ENCODE measurements at places on chromosomes 3 and 15.

DNA sequence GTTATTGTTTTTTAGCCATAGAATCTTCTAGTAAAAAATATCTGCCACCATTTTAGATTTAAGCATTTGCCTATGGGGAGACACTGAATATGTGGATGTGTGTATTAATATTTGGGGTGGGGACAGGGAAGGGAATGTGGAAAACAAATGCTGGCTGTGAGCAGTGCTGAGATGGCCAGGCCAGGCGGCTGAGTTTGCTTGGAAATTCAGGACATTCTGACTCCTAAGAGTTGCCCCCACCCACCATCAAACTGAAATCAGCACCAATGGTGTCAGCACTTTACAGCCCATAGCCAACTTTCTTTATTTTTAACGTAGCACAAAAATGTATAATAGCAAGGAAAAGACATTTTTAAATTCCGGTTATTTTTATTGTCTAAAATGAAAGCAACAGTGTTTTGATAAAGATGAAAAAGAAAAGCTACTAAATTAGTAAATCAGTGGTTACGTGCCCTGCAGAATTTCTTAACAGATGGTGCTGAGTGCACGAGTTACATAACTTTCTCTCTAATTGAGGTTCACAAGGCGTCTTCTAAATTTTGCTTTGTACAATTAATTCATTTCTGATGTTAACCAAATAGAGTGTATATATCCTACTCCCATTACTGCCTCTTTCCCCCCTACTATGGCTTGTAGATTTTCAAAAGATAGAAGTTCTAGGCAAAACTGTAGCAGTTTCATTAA, 34.0 kb downstream of the B3GALNT1 start:
- DNase-seq: no peak

DNA sequence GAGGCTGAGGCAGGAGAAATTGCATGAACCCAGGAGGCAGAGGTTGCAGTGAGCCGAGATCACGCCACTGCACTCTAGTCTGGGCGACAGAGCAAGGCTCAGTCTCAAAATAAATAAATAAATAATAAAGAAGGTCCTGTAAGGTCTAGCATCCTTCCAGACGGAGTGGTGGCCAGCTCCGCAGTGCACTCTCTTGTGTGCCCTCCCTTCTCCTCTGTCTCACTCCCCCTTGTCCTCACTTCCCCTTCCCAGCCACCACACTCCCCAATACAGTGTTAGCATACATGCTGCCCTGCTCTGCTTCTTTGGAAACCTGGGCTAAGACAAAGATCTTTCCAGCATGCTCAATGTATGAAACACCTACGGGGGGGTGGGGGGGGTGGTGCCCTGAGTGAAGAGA, 3.4 kb upstream of the CLN6 start:
- DNase-seq: no peak

- DNase-seq: no peak
Observed at GRCh38 chr3:167565489-167565888, 88.3 kb downstream of the WDR49 start.

GRCh38 chr15:40660686-40661085, 34.3 kb upstream of the RAD51 start:
- DNase-seq: no peak

- DNase-seq: no peak
Observed at GRCh38 chr3:104190681-104191080, 1176.0 kb upstream of the ALCAM start.

DNA sequence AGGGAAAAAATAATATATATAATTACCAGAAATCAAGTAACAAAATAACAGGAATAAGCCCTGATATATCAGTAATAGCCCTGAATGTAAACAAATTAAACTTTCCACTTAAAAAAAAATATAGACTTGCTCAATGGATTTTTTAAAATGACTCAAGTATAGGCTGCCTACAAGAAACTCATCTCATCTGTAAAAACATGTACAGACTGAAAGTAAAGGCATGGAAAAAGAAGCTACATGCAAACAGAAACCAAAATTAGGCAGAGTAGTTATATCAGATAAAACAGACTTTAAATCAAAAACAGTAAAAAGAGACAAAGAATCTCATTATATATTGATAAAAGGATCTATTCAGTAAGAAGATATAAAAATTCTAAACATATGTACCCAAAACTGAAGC, 82.4 kb upstream of the STT3B start:
- DNase-seq: no peak

- DNase-seq: no peak
Observed at GRCh38 chr3:11240496-11240895, 31.7 kb upstream of the ATG7 start.

GRCh38 chr3:44074181-44074580, 167.5 kb upstream of the TOPAZ1 start:
- no peak for DNase-seq

DNA sequence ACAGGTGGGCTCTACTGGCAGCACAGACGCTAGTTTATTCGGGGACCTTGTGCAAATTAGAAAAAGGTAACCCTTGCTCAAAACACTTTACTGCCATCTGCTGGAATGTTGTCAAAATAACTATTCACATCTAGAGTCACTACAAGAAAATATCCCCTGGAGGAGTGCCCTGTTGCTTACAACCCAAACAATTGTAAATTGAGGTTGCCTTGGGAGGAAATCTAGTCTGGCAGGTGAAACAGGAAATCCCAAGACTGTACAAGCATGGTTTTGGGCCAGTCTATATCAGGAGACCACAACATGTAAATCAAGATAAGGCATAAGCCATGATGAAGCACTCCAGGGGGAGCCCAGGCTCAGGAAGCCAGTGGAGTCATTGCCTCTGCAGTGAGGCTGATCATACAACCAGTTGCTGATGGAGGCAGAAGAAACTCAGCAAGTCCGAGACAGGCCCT, 136.8 kb upstream of the ACP3 start:
- DNase-seq: no peak

DNA sequence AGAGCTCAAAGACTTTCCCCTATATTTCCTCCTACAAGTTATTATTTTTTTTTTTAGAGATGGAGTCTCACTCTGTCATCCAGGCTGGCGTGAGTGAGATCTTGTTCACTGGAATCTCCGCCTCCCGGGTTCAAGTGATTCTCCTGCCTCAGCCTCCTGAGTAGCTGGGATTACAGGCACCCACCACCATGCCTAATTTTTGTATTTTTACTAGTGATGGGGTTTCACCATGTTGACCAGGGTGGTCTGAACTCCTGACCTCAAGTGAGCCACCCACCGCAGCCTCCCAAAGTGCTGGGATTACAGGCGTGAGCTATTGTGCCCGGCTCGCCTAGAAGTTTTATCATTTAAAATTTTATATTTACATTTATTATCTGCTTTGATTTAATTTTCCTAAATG, 5.9 kb downstream of the AKAP13 start:
- no peak for DNase-seq

- DNase-seq: no peak
Observed at GRCh38 chr3:139477710-139478640, 1.7 kb upstream of the RBP2 start.

GRCh38 chr15:82263350-82263749, 732 bp downstream of the SAXO2 start:
- no peak for DNase-seq

DNA sequence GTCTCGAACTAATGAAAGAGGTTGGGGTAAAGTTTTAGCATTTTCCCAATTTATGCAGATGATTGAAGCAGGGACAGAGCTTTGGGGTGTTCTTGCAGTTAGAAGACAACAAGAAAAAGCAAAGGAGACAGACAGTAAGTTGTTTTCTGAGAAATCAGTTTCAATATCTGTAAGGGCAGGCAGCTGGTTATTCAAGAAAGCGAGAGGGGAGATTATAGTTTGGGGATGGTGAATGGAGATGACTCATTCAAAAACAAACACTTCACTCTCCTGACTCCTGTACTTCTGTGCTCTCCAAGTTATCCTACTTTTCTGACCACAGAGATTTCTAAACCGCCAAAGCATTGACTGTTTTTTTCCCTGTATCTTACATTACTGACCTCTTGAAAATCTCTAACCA, 352.0 kb downstream of the GAP43 start:
- DNase-seq: no peak

GRCh38 chr3:12662593-12663400, 1.1 kb downstream of the RAF1 start:
- peak; percentile 16 for DNase-seq

All from memory B cell (primary cell).